ENCODE measurements at places on chromosomes 16 and 17. TPM values are rescaled to one million over a fixed set of nuclear protein-coding genes. Genes with fewer than 3 reads are reported as not detected.

DNA sequence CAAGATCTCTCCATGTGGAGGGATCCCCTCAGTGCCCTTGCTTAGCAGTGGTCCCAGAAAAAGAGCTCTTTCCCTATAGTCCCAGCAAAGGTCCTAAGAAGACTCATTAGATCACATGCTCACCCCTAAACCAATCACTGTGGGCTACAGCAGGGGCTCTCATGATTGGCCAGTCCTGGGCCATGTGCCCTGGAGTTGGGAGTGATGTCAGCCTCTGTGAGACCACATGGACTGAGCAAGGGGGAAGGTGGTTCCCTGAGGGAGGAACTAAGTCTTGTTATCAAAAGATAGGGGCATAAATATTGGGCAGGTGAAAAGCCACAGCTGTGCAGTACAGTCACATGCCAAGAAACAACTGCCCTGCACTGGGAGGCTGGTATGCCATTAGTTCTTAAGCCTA lies 51.3 kb downstream of the SCNN1B start:
- no peak for DNase-seq

The TMEM114 gene
- not detected for total RNA-seq

- peak; percentile 89 for DNase-seq
Observed at GRCh38 chr17:3004150-3004801, 59.1 kb downstream of the OR1D5 start.

DNA sequence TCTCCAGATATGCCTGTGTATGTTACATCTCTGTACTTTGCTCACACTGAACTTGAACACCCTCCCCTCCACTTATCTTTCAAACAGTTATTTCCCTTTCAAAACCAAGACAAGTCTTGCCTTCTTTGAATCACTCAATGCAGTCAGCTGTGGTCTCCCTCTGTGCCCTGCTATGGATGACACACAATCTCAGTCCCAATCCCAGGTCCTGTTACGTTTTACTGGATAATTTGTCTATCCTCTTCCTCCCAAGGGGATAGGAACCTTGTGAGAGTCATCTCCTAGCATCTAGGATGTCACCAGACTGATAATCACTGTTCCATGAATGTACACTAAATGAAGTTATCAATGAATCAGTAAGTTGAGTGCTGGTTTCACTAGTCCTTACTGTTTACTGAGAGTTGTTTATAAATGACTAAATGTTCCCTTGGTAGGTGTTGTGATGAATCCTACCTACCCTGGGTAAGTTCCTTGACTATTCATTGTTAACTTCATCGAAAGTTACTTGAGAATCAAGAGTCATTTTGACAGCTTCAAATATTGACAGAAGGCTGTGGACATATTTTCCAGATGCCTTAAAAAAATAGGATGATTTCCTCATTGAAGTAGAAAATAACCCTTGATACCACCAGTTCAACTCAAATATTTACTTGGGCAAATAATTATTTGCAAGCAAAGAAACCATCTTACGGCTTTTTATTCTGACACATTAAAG lies 244.9 kb downstream of the PRKCA start:
- no peak for DNase-seq

DNA sequence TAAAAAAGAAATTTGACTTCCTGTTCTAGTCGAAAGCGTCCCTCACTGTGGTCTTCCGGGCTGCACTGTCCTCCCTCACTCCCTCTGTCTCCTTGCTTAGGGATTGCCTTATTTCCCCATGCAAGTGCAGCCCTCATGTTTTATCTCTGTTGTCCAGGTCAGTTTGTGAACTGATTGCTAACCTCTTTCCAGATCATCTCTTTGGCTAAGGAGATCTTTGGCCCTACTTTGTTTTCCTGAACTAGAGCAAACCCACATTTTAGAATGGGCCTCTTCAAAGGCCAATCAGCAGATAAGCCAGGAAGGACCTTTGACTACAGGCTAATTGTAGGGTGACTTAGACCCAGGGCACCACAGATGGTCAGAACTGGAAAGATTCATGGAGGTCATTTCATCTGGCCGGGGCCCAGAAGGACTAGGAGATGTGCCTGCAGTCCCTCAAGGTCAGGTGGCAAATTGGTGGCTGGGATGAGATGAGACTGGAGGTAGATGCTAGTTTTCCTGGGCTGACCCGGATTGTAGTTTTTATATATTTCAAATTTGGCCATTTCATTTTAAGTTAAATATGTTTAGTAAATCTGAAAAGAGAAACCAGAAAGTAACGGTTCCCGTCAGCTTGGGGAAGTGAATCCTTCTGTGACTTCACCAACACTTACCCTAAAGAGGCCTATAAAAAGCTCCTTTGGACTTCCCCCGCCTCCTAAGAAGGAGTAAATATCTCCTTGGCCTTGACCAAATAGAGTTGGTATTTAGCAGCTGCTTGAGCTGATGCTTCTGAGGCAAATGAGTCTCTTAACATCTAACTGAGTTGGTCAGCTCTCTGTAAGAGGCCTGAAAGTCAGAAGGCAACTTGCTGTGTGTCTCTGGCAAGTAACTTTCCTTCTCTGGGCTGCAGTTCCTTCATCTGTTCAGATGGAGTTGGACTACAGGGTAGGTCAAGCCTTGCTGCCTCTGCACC lies 6.2 kb upstream of the SLC25A19 start:
- no peak for DNase-seq

The ARHGDIG gene
- 2.9 TPM for total RNA-seq

The RHBDL3 gene
- total RNA-seq = 0.25 TPM

- DNase-seq = no peak
Observed at GRCh38 chr16:79264237-79265109, 336.1 kb downstream of the MAF start.

GRCh38 chr17:48545022-48545375 lies at the start of gene HOXB2:
HOXB2 (minus strand) TSS chr17:48545109; CDS start chr17:48544911, 198 bp downstream.
- no peak for DNase-seq

DNA sequence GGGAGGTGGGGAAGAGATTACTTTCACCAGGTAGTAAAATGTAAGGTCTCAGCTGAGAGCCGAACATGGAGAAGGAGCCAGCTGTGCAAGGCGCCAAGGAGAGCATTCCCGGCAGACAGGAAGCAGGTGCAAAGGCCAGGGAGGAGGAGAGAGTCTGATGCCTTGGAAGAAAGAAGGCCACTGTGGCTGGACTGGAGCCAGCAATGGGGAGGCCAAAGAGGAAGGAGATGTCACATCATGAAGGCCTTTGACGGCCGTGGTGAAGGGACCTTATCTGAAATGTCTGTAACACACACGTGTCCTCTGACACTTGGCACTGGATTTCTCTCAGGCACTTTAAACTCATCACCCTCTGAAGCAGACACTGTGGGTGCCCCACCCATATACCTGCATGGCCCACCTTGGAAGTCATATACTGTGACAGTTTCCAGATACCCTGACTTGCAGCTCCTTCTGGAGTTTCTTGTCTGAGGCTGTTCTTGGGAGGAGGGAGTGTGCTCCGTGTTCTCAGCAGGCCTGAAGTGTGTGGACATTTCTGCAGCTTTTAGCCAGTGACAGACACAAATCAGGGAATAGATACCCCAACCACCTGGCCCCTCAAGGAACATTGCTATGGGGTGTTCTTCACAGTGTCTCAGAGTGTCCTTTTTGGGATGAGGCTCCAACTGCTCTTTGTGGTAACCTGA lies 1.9 kb upstream of the SLC5A2 start:
- DNase-seq = no peak

DNA sequence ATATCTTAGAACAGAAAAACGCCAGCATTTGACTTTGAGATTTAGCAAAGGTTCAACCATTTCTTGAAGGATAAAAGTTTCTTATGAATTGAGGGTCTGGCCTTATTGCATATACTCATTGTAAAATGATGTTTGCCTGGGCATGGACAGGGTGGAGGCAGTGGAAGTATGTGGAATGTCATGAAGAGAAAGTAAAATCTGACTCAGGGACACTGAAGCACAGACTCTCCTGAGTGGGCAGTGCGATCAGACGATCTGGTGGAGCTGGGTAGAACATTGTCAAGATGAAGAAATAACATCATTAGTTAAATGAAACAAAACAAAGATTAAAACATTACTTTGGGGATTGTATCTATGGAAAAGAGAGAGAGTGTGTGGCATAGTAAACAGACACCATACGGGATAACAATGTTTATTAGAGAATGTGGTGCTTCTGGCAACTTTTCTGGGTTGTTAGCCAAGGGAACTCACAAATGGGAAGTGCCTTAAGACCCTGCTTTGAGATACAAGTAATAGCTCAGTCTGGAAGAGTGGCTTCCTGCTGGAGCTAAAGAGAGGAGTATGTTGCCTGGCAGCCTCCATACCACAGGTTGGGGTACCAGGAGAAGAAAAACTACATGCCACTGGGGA lies 4.4 kb downstream of the MAP3K3 start:
- DNase-seq = no peak

The AATK gene
- 0.74 TPM for total RNA-seq

The SLC35G6 gene
- total RNA-seq = not detected

The MMP15 gene
- total RNA-seq = 4.8 TPM

DNA sequence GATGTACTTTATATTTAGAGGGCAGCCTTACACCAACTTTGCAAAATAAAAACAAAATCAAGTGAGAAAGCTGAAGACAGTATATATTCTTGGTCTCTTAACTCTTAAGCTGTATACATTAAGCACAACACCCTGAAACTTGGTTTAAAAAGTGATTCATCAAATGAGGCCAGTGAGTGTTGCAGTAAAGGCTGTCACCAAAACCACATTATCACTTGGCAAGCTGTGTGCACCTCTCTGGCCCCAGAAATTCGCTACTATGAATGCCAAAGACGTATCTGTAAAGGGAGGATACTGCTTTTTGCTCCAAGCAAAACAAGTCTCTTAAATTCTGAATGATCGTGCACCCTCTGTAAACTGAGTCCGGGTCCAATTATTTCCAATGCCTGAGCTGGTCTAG lies 163.9 kb downstream of the ZFHX3 start:
- no peak for DNase-seq

DNA sequence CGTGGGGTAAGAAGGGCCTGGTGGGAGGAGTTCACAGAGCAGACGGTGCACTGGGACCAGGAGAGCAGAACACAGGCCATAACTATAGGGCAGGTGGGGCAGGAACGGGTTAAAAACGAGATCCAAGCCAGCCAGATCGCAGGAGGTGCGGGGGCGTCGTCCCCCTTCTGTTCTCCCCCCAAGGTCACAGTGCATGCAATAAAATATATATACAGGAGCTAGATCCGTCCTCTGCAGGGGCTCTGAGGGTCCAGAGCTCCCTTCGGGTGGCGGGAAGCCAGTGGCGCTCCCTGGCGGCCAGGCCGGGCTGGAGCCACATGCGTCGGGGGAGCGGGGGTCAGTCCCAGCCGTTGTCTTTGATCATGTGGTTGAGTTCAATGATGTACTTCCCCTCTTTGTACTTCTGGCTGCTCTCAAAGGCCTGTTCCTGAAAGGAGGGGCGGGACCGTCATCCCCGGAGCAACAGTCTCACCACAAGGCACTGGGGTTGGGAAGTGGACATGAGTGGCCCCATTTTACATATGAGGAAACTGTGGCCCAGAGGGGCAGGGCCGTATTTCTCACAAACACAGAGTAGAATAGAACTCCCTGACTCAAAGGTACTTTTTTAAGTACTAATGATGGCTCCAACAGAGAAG lies 768 bp upstream of the TBX6 start:
- peak; percentile 54 for DNase-seq

The CACNA1H gene
- total RNA-seq = 4.2 TPM

GRCh38 chr17:32479074-32479617 lies 7.6 kb upstream of the CDK5R1 start:
- DNase-seq = no peak

DNA sequence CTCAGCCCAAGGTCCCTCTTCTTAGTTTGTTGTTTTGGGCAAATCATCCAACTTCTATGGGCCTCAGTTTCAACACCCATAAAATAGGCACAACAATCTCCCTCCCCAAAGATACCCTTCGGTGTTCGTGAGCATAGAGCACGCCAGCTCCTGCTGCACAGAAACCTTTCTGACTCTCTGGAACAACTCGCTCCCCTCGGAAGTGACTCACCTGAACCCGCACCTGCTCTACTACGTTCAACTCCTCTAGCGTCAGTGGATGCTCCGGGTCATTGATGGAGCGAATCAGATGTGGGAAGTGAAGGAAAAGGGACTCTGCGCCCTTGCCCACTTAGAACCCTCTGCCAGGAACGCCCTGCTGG lies 445 bp downstream of the CIAO2B start:
- DNase-seq = no peak

GRCh38 chr16:10988879-10989278 lies 44.5 kb downstream of the CLEC16A start:
- DNase-seq = no peak

DNA sequence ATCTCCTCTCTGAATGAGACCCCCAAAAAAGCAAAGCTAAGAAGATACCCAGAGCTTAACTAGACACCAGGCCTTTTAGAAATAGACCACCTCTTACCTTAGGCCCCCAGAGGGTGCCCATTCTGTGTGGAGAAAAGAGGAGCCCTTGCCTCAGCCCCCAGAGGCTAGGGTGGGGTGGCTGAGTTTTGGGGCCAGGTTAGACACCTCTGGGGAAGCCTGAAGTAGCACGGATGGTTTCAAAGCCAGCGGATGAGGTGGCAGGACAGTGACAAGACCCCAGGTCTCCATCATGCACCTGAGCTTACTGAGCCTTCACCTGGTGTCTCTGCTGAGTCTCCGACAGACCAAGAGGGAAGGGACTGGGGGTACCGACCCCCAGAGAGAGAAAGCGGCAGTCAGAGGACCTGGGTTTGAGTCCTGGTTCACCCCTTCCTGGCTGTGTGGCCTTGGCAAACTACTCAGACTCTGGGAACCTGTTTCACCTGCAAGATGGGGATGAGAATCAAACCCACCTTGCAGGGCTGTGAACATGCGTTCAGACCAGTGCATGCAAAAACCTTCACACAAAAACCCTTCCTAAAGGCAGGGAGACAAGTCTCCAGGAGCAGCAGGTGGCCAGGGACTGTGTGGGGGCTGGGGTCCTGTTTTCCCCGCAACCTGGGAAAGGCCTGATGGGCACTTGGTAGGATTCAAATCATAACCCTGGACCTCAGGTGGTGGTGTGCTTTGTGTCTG lies 7.7 kb downstream of the SCGB1C2 start:
- no peak for DNase-seq

DNA sequence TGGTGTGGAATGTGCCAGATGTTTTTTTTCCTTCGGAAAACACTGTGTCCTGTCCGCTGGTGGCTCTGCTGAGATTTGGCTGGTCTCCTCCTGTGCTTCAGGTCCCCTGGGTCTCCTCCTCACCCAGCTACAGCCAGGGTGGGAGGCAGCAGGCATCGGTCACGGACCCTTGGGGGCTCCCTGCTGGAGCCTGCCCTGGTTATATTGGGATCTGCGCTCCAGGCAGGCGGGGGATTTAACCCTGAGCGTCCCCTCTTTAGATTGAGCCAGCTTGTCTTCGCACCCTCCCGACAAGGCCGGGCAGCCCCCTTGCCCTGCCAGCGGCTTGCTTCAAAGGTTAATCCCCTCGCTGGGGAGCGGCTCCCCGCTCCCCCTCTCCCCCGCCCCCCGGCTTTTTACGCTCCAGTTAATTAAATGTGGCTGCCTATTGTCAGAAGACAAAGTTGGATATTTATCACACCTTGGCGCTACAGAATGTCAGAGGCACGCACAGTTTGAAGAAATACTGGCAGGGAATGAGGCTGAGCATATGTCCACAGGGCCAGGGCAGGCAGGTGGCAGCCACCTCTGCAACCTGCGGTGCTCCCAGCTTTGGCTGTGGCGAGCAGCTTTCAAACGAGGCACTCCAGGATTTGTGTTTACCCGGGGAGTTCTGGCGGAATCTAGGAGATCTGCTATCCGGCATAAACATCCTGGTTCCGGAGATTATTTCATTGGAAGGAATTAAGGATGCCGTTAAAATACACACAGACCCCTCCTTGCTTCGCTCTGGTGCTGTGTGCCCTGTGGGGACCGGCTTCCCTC lies 38.2 kb upstream of the GSE1 start:
- DNase-seq = no peak

The ADAT1 gene
- 39.0 TPM for total RNA-seq

- no peak for DNase-seq
Observed at GRCh38 chr16:17176199-17176598, 294.6 kb downstream of the XYLT1 start.

All from NCI-H460 (cell line).